ENCODE measurements at places on chromosomes 4 and X. TPM values are rescaled to one million over a fixed set of nuclear protein-coding genes. Genes with fewer than 3 reads are reported as not detected.

GRCh38 chr4:52979020-52979419 is 116.9 kb downstream of the RASL11B start:
- DNase-seq = no peak

- DNase-seq = no peak
These were observed 174.1 kb downstream of the CBR4 start for GRCh38 chr4:168835880-168836454.

GRCh38 chr4:101102114-101102742 is 245.1 kb downstream of the PPP3CA start:
- DNase-seq = peak; percentile 85

DNA sequence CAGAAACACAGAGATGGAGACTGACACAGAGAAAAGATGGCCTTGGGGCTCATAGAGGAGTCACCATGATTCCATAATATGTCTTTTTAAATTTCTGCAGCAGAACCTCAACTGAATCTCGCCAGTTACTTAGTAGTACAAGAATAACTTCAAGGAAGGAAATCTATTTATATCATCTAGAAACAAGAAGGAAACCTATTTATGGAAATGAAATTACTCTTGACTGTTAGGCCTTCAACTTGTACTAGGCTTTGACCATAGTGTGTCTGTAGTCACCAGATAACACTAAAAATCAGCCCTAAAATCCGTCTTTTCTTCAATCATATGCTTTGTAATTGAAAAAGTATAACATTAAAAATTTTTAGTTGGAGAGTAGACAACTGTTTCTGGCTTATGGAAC is 740.4 kb downstream of the TRIML1 start:
- no peak for DNase-seq

- no peak for DNase-seq
These were observed 9.9 kb downstream of the ARHGAP36 start for GRCh38 chrX:131067846-131068745.

The TASL gene
- total RNA-seq = not detected

Measured in pulmonary artery endothelial cell (primary cell).